Progenitor cell of endocrine pancreas (in vitro differentiated cells): ENCODE measurements at places on chromosomes 4 and X. TPM values are rescaled to one million over a fixed set of nuclear protein-coding genes. Genes with fewer than 3 reads are reported as not detected.

DNA sequence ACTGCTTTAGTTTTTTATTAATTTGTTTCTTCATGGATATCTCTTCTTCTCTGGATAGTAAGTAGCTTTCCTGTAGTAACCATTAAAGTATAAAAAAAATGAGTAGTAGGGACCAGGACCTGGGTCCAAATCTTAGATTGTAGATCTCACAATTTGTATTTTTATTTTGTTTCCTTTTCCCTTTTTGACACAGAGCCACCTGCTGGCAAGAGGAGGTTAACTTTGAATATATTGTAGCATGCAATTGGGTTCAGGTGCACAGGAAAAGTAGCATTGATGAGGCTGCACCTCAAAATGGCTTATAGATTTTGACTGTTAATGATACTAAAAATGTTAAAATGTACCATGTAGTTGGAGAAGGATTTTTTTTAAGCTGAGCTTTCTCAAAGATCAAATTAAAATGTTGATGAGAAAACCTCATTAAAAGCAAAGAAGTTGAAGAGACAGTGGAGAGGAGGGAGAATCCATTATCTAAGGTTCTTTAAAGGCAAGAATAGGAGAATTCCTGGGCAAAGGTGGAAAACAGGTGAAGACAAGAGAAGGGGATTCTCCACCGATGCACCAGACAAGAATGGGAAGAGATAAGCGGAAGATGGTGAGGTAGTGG lies 48.3 kb upstream of the HPGDS start:
- no peak for DNase-seq

DNA sequence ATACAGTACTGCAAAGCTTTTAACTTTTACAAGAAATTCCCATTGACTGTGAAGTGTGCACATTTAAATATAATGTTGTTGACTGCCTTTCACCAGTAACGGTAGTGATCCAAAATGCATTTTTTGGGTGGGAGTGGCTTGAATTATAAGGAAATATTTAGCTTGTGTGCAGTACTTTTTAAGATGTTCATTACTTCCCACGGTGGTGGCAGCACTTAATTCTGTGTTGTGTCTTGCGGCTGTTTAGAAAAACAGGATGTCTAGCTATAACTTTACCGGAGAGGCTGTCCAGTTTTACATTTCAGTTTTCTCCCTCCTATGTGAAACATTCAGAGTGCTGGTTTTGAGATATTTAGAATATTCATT lies 1.7 kb downstream of the TMEM131L start:
- DNase-seq, result no peak

TMSB15B gene
- total RNA-seq, result 20.9 and 22.2 TPM in 2 replicates

- no peak for DNase-seq
Measured at GRCh38 chr4:100641336-100641735, 123.5 kb upstream of the EMCN start.

DNA sequence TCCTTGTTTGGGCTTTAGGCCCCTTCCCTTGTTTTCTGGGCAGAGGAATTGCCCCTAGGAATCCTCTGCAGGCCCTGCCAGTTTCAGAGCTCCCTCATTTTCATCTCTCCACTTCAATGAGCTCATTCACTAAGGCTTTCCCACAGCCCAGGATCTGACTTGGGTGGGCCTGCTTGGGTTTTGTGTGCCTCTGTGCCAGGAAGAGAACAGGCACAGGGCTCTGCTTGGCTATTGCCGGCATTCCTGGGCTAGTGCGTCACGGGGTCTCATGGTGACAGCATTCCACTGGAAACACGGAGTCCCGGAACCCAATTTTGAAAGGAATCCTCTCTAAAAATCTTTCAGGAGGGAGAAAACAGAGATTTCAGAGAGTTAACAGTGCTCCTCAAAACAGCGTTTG lies 150.5 kb downstream of the VCX3A start:
- no peak for DNase-seq

GRCh38 chr4:118280501-118281218 lies 72.1 kb downstream of the PRSS12 start:
- no peak for DNase-seq

DNA sequence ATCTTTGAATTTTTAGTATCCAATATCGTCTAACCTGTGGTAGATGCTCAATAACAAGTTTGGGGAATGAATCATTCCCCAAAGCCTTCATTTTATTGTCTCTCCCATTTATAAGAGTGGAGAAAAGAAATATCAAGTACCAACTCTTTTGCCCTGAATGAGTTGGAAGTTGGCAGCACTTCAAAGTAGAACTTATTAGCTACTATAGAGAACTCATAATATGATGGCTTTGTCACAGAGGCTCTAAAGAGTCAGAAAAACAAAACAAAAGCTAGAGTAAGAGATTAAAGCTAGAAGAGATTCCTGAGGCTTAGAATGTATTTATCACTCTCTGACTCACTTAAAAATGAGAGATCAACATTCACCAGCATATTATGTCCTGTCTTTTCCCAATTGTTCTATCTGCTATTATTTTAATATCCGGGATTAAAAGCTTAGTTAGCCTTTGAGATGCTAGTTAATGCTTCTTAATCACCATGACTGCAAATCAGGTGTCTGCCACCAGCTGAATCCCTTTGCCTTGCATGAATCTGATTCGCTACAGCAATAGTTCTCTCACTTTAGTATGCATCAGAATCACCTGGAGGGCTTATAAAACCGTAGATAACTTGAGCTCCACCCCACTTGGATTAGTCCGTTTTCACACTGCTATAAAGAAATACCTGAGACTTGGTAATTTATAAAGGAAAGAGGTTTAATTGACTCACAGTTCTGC lies 77.9 kb downstream of the PALLD start:
- no peak for DNase-seq

GRCh38 chr4:85933291-85933640 lies 426.6 kb downstream of the MAPK10 start:
- DNase-seq, result no peak

DNA sequence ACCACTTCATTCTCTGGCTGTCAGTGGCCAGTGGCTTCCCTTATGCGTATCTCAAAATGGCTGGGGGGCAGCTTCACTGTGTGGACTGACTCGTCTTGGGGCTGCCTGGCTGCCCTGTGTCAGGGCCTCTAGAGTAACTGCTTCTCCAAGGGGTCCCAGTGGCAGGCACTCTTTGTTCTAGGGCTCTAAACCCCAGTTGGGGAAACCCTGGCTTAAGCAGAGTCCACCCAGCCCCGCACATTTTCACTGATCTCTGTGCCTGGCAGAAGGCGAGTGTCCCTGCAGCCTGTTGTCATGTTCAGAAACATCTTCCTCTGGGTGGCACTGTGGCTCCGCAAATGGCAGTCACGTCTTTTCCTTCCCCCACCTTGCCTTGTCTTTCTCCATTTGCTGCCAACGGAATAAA lies 59.7 kb downstream of the NBDY start:
- DNase-seq, result no peak

- DNase-seq, result no peak
Measured at GRCh38 chr4:112817933-112818593, 181.1 kb downstream of the LARP7 start.

GRCh38 chr4:89283226-89284009 lies 24.2 kb downstream of the GPRIN3 start:
- no peak for DNase-seq

DNA sequence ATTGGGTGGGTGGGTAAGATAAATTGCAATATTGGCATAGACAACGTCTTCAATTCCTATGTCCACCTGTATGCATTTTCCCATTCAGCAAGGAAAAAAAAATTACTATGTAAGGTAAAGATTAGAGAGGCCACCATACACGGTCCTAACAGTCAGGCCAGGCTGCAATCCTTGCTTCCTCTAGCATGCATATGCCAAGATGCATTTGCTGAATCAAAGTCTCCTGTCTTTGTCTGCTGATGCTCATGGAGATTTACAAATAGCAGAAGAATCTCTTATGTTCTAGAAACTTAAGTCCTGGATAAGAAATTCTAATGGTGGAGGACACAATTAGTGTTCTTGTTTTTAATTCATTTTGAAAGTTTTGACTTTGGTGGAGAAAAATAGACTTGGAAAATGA lies 206.8 kb downstream of the PDGFC start:
- DNase-seq, result no peak

- DNase-seq, result no peak
Measured at GRCh38 chrX:119635799-119636198, 29.6 kb upstream of the NKRF start.

DNA sequence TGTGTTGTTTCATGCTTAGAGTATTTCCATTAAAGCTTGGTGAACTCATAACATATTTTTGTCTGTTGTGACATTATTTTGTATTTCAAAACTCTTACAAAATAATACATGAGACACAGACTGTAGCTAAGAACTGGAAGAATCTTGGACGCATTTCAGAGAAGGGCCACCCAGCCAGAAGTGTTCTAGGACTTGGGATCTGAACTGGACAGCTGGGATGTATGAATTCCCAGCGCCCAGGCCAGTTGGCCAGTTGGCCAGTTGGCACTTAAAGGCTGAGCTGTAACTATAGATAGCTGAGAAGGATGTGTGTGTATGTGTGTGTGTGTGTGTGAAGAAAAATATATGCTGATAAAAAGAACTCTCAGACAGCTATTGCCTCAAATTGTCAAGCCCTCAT lies 193.4 kb upstream of the GPR101 start:
- no peak for DNase-seq

DNA sequence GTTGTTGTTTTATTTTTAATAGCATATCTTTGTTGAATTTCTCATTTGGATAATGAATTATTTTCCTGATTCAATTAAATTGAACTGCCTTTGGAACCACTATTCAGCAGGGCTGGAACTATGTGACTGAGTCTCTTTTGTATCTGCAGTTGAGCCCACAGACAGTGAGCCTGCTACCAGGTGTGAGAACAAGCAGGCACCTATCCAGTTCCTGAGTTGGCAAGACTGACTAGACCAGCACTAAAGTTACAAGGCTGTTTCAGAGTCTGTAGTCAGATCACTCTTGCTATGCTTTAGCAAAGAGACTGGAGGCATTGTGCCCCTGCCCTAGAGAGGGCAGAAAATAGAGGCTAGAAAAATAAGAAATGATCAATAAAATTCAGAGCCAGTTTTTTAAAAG lies 237.3 kb upstream of the GRID2 start:
- no peak for DNase-seq

MAGEB2 gene
- total RNA-seq, result not detected in 2 replicates

GDPD2 gene
- 2.3 and 2.8 TPM in 2 replicates for total RNA-seq

GRCh38 chr4:110108422-110108821 lies 90.0 kb downstream of the ELOVL6 start:
- DNase-seq, result no peak

- DNase-seq, result no peak
Measured at GRCh38 chr4:29153642-29154041, 1566.5 kb upstream of the PCDH7 start.

- peak; percentile 23 for DNase-seq
Measured at GRCh38 chr4:106898621-106899230, 137.4 kb downstream of the DKK2 start.

- DNase-seq, result no peak
Measured at GRCh38 chr4:657834-658667, 16.0 kb downstream of the ATP5ME start.

AMBN gene
- not detected in 2 replicates for total RNA-seq

ARMCX1 gene
- total RNA-seq, result 29.6 and 31.6 TPM in 2 replicates

- no peak for DNase-seq
Measured at GRCh38 chr4:107689912-107690587, 30.0 kb downstream of the PAPSS1 start.

- DNase-seq, result no peak
Measured at GRCh38 chr4:8198206-8198905, 734 bp upstream of the SH3TC1 start.

PHKA2 gene
- total RNA-seq, result 65.9 and 71.6 TPM in 2 replicates

GRCh38 chrX:136646602-136647239 lies 1.2 kb upstream of the CD40LG start:
- no peak for DNase-seq
